ENCODE measurements at places on chromosomes 2 and 18. TPM values are rescaled to one million over a fixed set of nuclear protein-coding genes. Genes with fewer than 3 reads are reported as not detected.

MAP4K4 gene
- total RNA-seq = 210 TPM

CYS1 gene
- total RNA-seq = not detected

RFTN2 gene
- total RNA-seq = 7.8 TPM

APOB gene
- under 0.01 TPM for total RNA-seq

ALLC gene
- not detected for total RNA-seq

GREB1L gene
- total RNA-seq = 1.3 TPM

FRZB gene
- 0.13 TPM for total RNA-seq

CRYGD gene
- not detected for total RNA-seq

ZNF532 gene
- 86.7 TPM for total RNA-seq

SLC5A7 gene
- total RNA-seq = not detected

HAAO gene
- total RNA-seq = not detected

CPS1 gene
- total RNA-seq = 0.88 TPM

FEV gene
- total RNA-seq = not detected

IL37 gene
- total RNA-seq = not detected

GTF3C2 gene
- 18.3 TPM for total RNA-seq

NPPC gene
- total RNA-seq = 0.16 TPM

SKA1 gene
- 10.7 TPM for total RNA-seq

HOXD1 gene
- 8.1 TPM for total RNA-seq

TTLL4 gene
- 4.4 TPM for total RNA-seq

POTEJ gene
- 0.16 TPM for total RNA-seq

SIX3 gene
- total RNA-seq = not detected

NRP2 gene
- total RNA-seq = 109 TPM

ASB18 gene
- total RNA-seq = not detected

C2orf78 gene
- total RNA-seq = not detected

SNRPD1 gene
- 19.1 TPM for total RNA-seq

SNRNP27 gene
- total RNA-seq = 24.4 TPM
